ENCODE measurements at places on chromosomes 1 and 21.

DNA sequence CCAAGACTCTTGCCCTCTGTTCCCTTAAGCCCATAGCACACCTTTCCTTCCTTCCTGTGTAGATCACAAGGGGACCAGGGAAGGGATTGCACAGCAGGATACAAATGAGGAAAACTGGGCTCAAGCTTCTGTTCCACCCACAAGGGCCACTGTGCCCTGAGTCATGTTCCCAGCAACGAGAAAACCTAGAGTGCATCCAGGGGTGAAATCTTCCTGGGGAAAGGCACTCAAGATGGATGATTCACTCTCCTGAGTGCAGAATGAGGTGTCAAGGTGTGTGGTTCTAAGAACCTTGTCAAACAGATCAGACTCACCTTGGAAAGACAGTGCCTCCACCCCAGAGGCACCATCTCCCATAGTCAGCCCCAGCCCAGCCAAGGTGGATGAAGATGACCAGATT lies 40.7 kb upstream of the EYA3 start:
- DNase-seq = no peak

GRCh38 chr1:212402666-212403321 lies 11.9 kb downstream of the PACC1 start:
- no peak for DNase-seq

GRCh38 chr1:17757426-17757825 lies 2.3 kb downstream of the ACTL8 start:
- DNase-seq = no peak

DNA sequence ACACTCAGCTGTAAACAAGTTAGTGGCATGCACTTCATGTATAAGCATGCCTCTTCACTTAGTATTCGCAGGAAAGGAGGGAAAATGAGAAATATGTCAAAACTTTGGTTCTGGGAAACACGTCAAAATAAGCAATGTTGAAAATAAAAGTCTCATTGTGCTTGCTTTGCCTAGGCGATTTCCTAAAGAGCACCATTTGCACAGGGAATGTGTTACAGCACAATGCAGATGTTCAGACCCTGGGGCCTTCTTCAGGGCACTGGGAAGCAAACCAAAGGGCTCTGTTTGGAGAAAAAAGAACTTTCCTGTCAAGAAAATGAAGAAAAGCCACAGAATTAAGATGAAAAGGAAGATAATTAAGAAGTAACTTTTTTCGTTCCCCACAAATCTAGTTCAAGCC lies 98.6 kb upstream of the PLD5 start:
- no peak for DNase-seq

- DNase-seq = no peak
Measured at GRCh38 chr21:21187579-21187978, 189.4 kb downstream of the NCAM2 start.

- no peak for DNase-seq
Measured at GRCh38 chr21:25760677-25761076, 25.9 kb downstream of the GABPA start.

- DNase-seq = peak; percentile 65
Measured at GRCh38 chr1:107750364-107750959, 214.5 kb downstream of the VAV3 start.

DNA sequence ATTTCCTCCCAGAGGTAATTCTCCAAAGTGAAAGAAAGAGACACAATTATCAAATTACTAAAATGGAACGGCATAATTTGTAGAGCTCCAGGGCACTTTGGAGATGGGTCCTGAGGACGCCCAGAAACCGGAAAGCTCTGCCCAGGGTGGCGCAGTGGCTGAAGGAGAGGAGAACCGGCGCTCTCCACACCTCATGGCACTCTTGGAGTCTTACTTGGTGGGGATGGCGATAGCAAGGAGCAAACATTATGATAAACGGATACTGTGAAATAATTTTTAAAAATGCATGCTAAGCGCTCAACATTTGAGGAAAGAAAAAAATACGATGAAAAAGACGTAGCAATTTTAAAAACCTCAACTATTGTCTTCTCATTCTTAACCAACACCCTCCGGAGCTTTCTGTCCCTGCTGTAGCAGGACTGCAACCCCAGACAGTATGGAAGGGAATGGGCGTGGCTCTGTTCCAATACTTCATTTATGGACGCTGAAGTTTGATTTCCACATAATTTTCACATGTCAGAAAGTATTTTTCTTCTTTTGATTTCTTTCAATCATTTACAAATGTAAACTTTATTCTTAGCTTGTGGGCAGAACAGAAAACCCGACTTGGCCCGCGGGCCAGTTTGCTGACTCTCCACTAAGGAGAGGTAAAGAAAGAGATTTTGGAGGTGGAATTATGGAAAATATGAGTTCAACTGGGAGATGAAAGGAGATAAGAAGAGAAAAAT lies 1.1 kb downstream of the S100A11 start:
- DNase-seq = peak; percentile 18

- peak; percentile 67 for DNase-seq
Measured at GRCh38 chr1:2311184-2312032, 79.9 kb downstream of the MORN1 start.

DNA sequence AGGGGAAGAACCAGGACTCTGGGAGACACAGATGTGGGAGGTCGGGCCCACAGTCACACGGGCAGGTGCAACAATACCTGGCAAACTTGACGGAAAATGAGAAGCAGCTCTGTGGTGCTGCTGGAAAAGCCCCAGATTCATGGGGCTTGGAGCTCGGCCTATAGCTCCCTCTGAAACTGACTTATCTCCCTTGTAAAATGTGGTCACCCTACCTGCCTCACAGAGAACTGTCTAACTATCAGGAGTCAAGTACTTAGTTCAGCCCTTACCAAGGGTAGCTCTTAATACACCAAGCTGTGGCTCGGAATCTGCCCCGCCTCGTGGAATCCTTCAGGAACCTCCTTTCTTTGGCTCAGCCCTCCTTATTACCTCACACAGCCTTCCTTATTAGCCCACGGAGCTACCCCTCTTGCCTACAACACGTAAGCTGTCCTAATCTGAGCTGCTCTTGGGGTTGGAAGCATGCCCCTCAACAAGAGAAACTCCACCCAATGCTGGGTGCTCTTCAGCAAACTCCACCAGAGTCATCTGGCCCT lies 68.9 kb downstream of the MRPL37 start:
- DNase-seq = no peak

DNA sequence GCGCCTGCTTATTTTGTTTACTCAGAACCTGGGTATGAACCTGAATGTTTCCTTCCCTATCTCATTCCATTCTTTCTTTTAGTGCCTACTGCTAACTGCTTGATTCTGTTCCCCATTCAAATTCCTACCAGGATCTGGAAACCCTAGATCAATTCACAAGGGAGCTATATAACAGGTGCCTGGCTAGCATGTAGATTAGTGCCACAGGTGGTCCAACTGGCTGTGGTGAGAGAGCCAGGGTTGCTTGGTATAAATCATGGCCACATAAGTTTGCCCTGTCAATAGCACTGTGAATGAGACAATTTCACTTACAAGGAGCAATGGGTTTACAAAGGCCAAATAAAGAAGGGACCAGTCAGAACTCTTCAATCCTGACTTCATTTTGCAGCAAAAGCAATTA lies 6.6 kb upstream of the PRPF38B start:
- no peak for DNase-seq

- no peak for DNase-seq
Measured at GRCh38 chr1:61925591-61926298, 183.5 kb downstream of the PATJ start.

GRCh38 chr1:42418516-42418915 lies 37.3 kb downstream of the ZMYND12 start:
- no peak for DNase-seq

- DNase-seq = no peak
Measured at GRCh38 chr1:95778217-95778616, 544.2 kb downstream of the RWDD3 start.

GRCh38 chr1:178774263-178774662 lies 49.2 kb downstream of the RALGPS2 start:
- no peak for DNase-seq

DNA sequence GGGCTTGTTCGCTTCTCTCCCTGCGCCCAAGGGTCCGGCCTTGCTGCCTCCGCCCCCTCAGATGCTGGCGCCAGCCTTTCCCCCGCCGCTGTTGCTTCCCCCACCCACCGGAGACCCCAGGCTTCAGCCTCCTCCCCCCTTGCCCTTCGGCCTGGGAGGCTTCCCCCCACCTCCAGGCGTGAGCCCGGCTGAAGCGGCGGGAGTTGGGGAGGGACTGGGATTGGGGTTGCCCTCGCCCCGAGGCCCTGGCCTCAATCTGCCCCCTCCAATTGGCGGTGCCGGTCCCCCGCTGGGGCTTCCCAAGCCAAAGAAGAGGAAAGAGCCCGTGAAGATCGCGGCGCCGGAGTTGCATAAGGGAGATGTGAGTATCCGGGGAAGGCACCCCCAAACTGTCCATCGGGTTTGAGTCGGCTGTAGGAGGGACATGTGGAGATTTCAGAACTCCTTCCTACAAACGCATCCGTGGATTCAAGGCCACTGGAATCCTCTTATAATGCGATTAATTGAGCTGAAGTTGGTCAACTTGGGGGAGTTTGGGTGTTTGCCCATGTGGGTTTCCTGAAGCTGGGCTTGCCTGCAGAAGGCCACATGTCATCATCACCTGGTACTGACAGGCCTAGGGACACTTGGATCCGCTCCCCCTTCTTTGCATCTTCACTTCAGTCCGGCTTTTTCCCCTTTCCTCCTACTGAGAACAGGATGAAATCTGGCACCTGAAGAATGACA lies 707 bp downstream of the PRCC start:
- peak; percentile 38 for DNase-seq

DNA sequence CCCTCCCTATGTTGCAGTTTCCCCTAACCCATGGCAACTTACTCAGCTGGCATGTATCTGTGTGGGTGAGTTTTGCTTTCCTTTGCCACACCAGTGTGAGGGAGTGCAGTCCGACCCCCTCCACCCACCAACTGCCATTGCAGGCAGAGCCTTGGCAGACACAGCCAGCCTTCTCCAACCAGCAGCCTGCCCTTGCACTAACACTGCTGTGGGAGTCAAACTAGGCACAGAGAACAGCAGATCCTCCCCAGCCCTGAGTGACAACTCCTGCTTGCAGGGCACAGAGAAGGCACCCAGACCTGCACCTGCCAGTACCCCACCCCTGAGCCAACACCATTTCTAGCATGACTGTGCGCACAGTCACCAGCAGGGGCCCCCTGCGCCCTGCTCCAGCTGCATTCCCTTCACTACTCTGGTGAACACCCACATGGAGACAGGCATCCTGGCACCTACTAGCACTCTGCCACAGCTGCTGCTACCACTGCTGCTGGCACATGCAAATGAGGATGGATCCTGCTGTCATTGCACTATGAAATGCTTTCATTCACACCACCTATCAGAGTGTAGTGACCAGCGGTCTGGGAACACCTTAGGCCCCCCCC lies 98.4 kb downstream of the MAGI3 start:
- no peak for DNase-seq

DNA sequence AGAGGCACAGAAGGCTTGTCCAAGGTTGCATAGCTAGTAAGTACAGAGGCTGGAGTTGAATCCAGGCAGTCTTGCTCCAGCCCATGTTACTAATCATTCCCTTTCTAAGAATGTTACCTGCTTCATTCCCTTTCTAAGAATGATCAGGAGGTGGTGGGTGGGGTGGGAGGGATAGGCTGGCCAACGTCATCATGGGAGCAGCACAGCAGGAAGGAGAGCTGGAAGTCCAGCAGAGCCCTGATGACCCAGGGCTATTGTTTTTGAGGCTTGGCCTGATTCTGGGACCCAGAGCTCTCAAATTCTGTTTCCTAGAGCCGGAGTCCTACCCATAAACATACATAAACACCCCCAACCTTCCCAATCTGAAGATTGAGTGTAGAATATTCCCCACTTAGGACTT lies 11.8 kb upstream of the CSF1 start:
- DNase-seq = no peak

DNA sequence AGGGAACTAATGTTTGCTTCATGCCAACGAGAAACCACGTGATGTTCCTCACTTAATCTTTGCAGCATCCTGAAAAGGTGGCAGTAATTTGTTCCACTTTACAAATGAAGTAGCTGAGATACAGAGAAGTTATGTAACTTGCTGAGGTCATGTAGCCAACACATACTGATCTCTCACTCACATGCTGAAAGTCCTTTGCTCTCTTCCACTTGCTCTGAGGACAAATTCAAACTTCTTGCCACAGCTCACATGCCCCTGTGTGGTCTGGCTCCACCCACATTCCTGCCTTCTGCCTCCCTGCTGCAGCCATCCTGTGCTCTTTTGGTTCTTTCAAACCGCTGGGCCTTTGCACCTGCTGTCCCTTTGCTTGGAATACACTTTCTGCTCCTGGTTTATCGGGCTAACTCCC lies 55.4 kb downstream of the TMCO4 start:
- no peak for DNase-seq

- no peak for DNase-seq
Measured at GRCh38 chr1:45752441-45753052, 2.1 kb upstream of the IPP start.

DNA sequence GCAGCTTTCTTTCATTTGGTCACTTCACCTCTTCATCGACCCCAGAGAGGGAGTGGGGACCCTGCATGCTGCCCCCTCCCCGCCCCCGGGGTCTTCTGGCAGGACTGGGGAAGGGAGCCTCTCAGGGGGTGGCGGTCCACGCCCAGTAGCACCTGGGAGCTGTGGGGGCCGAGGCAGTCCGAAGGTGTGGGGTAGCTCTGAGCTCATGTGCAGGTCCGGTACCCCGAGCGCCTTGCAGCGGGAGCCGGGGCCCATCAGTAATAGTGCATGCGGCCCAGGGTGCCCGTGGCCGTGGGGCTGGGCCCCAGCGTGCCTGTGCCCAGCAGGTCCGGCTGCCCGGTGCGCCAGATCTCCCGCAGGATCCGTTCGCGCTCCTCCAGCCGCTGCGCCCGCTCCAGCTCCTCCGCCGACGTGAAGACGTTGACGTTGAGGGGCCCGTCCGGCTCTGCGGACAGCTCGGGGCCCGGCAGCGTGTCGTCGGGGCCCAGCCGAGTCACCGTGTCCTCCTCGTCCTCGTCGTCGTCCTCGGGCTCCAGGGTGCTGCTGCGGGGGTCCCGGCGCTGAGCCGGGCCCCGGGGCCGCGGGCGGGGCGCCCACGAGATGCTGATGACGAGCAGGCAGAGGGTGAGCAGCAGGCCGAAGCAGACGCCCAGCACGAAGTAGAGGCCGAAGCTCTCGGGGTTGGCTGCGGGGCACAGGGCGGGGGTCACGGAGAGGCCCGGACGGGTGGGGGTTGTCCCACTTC lies 1.2 kb downstream of the EVA1B start:
- DNase-seq = no peak

DNA sequence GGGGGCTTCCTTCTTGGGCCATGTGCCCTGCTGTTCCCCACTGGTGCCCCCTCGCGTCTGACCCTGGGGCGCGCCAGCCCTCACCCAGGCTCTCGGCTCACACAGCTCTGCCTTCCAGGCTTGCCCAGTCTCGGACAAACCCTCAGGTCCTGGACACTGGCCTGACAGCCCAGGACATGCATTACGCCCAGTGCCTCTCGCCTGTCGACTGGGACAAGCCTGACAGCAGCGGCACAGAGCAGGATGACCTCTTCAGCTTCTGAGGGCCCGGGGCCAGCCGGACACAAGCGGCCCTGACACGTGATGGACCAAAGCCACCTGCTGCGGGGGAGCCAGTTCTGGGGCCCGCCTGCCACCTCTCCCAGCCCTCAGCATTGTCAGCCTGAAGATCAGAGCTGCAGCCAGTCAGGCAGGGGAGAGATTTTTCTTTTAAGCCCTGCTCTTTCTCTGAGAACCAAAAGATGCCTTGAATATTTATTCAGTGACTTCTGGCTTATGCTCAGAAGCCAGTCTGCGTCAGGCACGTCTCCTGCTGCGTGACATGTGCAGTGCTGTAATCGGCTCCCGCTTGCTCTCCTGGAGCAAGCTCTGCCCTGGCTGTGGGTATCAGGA lies 23.4 kb downstream of the LDLRAP1 start:
- DNase-seq = no peak

- DNase-seq = no peak
Measured at GRCh38 chr1:17870679-17871078, 115.5 kb downstream of the ACTL8 start.

- no peak for DNase-seq
Measured at GRCh38 chr21:17441370-17441769, 71.5 kb upstream of the CXADR start.
